ENCODE measurements at places on chromosomes 4 and X. TPM values are rescaled to one million over a fixed set of nuclear protein-coding genes. Genes with fewer than 3 reads are reported as not detected.

The QRFPR gene
- total RNA-seq: 4.4 TPM

The TLR10 gene
- 5.4 TPM for total RNA-seq

The PNMA6A gene
- total RNA-seq: 21.0 TPM

The ZCCHC18 gene
- total RNA-seq: 11.2 TPM

The SOD3 gene
- total RNA-seq: 5.0 TPM

The APLN gene
- total RNA-seq: 5.3 TPM

The TRMT44 gene
- 14.1 TPM for total RNA-seq

The STOX2 gene
- 38.7 TPM for total RNA-seq

The FAM241A gene
- 1.7 TPM for total RNA-seq

The ARHGAP36 gene
- 21.0 TPM for total RNA-seq

The VEGFC gene
- total RNA-seq: 7.1 TPM

The CENPVL2 gene
- total RNA-seq: 2.0 TPM

The RASGEF1B gene
- 78.6 TPM for total RNA-seq

The HS3ST1 gene
- 4.8 TPM for total RNA-seq

The CSN1S1 gene
- total RNA-seq: not detected

The GPR173 gene
- total RNA-seq: 14.0 TPM

The GIMD1 gene
- total RNA-seq: not detected

The NUDT10 gene
- 13.4 TPM for total RNA-seq

The TMEM156 gene
- 0.72 TPM for total RNA-seq

The YIPF7 gene
- 0.88 TPM for total RNA-seq

The CNGA1 gene
- 0.61 TPM for total RNA-seq

The ODAPH gene
- total RNA-seq: not detected

The KCND1 gene
- 1.8 TPM for total RNA-seq

The STK32B gene
- total RNA-seq: 7.0 TPM

The ETNPPL gene
- total RNA-seq: 5.2 TPM

The AMOT gene
- total RNA-seq: 23.9 TPM

The ZFP92 gene
- 1.8 TPM for total RNA-seq

The TMEM35A gene
- total RNA-seq: 80.1 TPM

The RAI2 gene
- 5.2 TPM for total RNA-seq

The STPG2 gene
- total RNA-seq: 0.94 TPM

The CT45A5 gene
- not detected for total RNA-seq

The TAF7L gene
- total RNA-seq: 0.72 TPM

The GSX2 gene
- not detected for total RNA-seq

The PDZD4 gene
- total RNA-seq: 57.0 TPM

The MAP9 gene
- 69.6 TPM for total RNA-seq

The DGAT2L6 gene
- not detected for total RNA-seq

The FAM47E gene
- total RNA-seq: 14.8 TPM

The NOA1 gene
- total RNA-seq: 14.5 TPM

The CT45A10 gene
- total RNA-seq: not detected

The RELL1 gene
- 49.7 TPM for total RNA-seq

The TMA16 gene
- total RNA-seq: 15.6 TPM

The BBS12 gene
- total RNA-seq: 9.8 TPM

The CFI gene
- 36.7 TPM for total RNA-seq

The ASB9 gene
- 7.9 TPM for total RNA-seq

The PRSS12 gene
- 15.9 TPM for total RNA-seq

The AFF1 gene
- total RNA-seq: 24.6 TPM

The PABPC1L2B gene
- total RNA-seq: 0.72 TPM

The TBC1D8B gene
- 4.5 TPM for total RNA-seq

The MAGEA8 gene
- not detected for total RNA-seq

All from spinal cord (tissue), 10 donors.